ENCODE measurements at places on chromosomes 2 and 18.
A peak's percentile ranks its signal among the peaks of the same experiment; 100 is the strongest.

GRCh38 chr2:48651158-48651790, 33.6 kb downstream of the GTF2A1L start:
- no peak for DNase-seq

- DNase-seq, result no peak
Measured at GRCh38 chr2:169759987-169760386, 26.4 kb downstream of the KLHL23 start.

- DNase-seq, result no peak
Measured at GRCh38 chr2:45585267-45585861, 25.7 kb downstream of the SRBD1 start.

DNA sequence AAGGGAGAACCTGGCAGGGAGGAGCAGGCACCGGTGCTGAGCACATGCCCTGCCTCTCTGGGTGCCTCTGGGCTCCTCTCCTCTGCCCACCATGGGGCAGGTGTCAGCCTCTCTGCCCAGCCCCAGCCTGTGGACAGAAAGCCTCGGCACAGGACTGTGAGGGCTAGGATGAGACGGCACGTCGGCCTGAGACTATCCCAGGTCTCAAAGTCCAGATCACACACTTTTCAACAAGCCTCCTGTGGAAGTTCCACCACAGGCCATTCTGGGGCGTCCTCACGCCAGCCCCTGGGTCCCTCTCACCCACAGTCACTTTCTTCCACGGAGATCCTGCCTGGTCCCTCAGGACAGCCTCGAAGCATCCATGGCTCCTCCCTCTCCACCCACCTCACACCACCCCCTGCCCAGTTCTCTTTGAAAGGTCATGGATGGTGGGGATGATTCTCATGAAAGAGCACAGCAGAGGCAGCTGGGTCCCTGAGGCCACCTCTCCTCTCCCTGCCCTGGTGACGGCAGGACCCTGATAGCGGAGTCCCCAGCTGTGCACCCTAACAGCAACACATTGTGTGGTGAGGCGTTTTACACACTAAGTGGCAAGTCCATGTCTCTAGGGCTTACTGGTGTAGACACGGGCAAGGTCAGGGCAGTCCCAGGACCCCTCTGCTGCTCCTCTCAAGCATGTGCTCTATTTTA, 569.4 kb upstream of the SALL3 start:
- no peak for DNase-seq

DNA sequence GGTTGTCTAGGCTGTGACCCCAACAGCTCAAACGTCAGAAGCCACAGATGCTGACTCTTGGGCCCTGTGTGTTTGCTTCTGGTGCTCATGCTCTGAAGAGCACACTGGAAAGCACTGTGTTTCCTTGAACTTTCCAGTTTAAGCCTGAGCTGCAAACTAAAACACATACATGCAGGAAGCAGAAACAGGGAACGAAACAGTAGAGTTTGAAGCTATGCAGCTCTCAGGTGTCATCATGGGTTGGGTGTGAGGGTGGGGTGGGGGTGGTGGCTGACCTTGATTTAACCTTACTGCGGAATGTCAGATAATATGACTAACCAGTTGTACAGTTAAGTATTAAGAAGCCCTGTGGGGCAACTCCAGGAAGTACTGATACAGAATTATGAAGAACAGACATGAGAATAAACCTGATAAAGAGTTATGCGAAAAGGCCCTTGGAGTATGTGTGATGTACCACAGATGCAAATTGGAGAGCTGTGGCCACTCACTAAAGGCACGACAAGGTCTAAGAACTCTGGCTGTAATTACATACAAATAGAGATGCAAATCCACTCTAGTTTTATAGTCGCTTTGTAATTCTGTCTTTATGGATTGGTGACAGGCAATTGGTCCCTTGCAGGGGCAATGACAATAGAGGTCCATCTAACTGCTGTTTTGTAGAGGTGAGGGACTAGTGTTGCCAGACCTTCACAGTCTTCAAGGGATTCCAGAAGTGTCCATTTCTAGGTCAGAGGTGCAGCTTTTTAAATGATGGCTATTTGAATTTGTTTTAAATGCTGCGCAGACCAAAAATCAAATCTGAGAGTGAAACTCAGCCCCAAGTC, 273.1 kb downstream of the NAPG start:
- no peak for DNase-seq

DNA sequence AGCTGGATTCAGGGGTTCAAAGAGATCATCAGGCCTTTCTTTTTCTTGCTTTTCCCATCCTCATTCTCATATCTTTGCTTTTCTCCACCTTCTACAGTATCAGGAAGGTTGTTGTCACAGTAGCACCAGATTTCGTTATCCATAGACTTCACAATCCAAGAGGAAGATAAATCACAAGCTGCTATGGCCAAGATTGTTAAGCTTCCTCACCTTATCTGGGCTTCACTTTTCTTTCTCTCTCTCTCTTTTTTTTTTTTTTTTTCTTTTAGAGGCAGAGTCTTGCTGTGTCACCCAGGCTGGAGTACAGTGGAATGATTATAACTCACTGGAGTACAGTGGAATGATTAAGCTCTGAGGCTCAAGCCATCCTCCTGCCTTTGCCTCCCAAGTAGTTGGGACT, 93.5 kb downstream of the TTC27 start:
- DNase-seq, result no peak

GRCh38 chr2:219526320-219527075, 12.2 kb downstream of the ASIC4 start:
- no peak for DNase-seq

DNA sequence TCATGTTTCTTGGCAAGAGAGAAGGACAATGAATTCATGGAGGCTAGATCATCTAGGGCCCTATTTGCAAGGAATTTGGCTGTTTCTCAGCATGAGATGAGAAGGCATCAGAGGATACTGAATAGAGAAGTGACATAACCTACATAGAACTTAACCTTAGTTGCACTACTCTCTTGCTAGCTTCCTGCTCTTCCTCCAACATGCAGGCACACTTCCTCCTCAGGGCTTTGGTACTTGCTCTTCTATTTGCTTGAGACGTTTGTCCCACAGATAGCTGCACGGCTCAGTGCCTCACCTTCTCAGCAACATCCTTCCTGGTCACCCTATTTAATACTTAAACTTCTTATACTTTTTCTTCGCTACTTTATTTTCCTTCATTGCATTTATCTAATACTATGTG, 20.0 kb upstream of the LANCL1 start:
- DNase-seq, result no peak

GRCh38 chr2:149562324-149562723, 25.3 kb downstream of the MMADHC start:
- DNase-seq, result no peak

DNA sequence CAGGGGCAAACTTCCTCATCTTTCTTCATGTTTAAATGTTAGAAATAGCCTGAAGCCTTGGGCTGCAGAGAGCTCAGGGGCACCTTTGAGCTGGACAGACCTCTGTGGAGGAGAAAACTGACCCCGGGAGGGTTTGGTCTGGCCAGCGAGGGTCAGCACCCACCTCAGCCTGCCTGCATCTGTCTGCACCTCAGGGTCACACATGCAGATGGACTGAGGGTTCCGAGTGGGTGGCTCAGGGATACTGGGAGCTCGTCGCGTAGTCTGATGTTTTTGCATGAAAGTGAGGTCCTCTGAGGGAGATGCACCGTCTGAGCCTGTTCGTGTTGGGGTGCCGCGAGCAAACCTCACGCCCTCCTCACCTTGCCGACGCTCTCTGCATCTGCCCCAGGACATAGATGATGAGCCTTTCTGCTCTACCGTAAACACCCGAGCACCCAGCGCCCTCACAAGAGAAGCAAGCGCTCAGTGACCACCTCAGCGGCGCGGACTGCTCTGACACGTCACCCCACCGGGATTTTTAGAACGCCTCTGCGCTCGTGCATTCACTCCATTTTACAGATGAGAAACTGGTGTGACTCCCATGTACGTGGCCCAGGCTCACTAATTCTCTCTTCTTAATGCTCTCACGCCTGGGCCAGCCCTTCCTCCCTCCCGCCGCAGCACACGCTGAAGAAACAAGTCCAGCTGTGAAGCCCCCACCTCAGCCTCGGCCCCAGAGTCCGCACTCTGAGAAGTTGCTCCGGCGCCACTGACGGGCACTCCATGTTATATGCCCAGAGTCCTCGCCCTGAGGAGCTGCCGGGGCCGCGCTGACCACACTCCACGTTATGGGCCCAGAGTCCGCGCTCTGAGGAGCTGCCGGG, 9.5 kb downstream of the KCNG2 start:
- no peak for DNase-seq

- DNase-seq, result no peak
Measured at GRCh38 chr2:132479155-132479554, 62.5 kb downstream of the GPR39 start.

DNA sequence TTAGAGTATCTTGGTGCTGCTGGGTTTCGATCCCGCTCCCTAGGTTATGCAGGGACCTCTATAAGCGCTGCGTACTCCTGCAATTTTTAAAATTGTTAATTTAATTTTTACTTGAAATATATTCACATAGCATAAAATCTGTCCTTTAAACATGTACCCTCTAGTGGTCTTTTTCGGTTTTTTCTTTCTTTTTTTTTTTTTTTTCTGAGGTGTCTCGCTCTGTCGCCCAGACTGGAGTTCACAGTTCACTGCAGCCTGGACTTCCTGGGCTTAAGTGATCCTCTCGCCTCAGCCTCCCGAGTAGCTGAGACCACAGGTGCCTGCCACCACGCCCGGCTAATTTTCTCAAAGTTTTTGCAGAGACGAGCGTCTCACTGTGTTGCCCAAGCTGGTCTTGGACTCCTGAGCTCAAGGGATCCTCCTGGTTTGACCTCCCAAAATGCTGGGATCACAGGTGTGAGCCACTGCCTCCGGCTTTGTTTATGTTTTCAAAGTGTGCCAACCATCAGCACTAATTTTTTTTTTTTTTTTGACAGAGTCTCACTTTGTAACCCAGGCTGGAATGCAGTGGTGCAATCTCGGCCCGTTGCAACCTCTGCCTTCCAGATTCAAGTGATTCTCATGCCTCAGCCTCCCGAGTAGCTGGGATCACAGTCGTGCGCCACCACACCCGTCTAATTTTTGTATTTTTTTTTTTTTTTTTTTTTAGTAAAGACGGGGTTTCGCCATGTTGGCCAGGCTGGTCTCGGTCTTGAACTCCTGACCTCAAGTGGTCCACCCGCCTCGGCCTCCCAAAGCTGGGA, 585 bp upstream of the MOB1A start:
- no peak for DNase-seq

DNA sequence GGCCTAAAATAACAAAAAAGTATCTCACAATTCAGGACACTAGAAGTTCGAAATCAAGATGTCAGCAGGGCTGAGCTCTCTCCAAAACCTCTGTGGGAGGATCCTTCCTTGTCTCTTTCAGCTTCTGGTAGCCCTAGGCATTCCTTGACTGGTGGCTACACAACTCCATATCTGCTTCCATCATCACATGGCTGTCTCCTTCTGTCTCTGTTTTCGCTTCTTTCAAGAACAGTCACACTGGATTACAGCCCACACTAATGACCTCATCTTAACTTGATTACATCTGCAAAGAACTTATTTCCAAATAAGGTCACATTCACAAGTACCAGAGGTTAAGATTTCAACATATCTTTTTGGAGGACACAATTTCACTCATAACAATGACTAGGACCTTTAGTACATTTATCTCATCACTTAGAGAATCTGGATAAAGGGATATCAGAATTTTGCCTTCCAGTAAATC, 275.2 kb downstream of the IRS1 start:
- DNase-seq, result no peak

DNA sequence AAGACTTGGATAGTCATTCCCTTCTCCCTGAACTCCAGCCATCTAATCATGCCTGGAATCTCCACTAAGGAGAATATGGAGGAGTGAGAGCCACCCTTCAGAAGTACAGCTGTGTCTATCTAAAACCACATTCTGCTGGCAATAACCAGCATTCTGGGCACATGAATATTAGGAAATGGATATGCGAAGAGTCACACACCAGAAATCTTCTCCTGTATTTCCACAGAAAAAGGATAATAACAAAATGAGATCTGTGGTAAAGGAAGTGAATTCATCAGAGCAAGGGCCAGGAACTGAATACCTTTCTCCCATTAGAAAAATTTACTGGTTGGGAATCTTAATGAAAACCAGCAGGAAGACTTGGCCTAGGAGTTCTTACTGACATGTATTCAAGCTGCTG, 218.8 kb downstream of the SCG2 start:
- no peak for DNase-seq

GRCh38 chr2:80548469-80548868, 243.9 kb upstream of the LRRTM1 start:
- DNase-seq, result peak; percentile 3

GRCh38 chr2:217995731-217996231, 7.0 kb downstream of the TNS1 start:
- no peak for DNase-seq

GRCh38 chr18:7072593-7072992, 45.0 kb downstream of the LAMA1 start:
- DNase-seq, result no peak

Measured in head of caudate nucleus (tissue), 42 donors.